ENCODE measurements at places on chromosomes 6 and 20. TPM values are rescaled to one million over a fixed set of nuclear protein-coding genes. Genes with fewer than 3 reads are reported as not detected.

Gene KIAA1755
- total RNA-seq: 0.14 TPM

Gene SUMO4
- total RNA-seq: not detected

Gene SOX12
- 27.9 TPM for total RNA-seq

Gene HNF4A
- total RNA-seq: 11.5 TPM

Gene VTA1
- total RNA-seq: 45.6 TPM

Gene YTHDF1
- 60.2 TPM for total RNA-seq

Gene RIMS1
- total RNA-seq: not detected

Gene SAMD5
- total RNA-seq: 0.85 TPM
